ENCODE measurements at places on chromosomes 5 and 9.

GRCh38 chr9:37410969-37411785 is 11.3 kb upstream of the GRHPR start:
- no peak for DNase-seq

GRCh38 chr5:10768328-10768899 is 7.4 kb upstream of the DAP start:
- DNase-seq, result no peak

GRCh38 chr5:92119110-92119509 is 736.0 kb upstream of the ARRDC3 start:
- DNase-seq, result no peak

DNA sequence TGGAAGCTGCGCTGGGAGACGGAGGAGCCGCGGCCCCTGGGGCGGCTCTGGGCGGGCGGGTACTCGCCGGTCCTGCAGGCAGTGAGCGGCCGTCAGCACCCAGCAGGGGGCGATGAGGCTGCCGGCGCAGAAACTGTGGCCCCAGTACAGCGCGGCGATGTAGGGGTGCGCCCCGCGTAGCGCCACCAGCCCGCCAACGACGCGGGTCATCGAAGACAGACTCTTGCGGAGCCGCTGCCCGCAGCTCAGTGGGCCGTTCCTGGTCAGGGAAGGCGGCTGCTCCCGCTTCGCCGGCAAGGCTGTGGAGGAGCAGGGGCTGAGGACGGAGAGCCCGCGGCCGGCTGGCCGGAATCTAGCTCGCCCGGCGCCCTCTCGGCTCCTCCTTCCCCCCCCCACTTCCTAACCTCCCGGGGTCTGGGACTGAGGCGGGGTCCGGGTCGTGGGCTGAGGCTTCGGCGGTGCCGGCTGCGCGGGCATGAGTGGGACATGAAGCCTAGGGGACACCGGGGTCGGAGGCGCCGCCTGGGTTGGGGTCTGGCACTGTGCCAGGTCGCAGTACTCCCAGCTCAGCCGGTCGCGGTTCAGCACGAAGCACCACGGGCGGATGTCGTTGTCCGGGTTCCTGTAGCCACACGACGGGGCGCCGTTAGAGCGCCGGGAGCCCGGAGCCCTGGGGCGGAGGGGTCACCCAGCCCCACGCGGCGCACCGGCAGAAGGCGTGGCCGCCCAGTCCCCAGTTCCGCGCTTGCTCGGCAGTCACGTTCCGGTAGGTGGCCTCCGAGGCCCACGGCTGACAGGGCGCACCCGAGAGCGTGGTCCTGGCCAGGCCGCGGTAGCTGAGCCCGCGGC is 3.6 kb upstream of the PFN3 start:
- DNase-seq, result no peak

DNA sequence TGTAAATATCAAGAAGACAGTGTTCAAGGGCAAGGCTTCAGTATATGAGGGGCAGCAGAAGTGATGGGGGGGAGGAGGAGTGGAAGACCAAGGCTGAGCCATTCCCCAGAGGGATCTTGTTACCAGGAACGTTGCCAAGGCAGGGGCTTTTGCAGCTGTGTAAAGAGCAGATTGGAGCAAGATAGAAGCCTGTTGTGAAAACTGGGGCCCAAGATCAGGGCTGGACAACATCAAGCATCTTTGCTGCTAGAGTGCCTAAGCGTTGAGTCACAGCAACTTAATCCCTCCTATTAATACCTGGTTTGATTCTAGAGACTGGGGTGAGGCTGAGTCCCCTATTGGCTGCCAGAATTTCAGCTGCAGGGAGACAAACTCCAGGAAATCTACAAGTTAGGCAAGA is 18.4 kb upstream of the ERCC6L2 start:
- no peak for DNase-seq

DNA sequence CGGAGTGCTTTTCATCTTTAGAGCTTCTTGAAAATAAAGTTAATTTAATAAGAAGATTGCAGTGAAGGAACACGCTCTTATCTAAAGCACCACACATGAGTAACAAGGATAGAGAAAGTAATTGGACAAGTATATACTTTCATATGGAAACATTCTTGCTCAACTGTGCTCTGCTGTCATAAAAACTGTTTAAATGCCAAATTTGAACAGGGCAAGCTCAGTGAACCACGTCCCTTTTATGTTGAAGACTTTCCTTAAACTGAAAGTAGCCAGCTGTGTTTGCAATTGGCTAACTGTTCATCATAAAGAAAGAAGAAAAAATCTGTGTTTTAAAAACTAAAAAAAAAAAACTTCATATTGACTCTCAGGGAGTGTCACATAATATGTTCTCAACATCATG is 1610.7 kb upstream of the C9orf72 start:
- DNase-seq, result no peak

Data from GM04503 (cell line).